Activated CD4-positive, alpha-beta T cell treated with anti-CD3 and anti-CD28 coated beads for 1 hour (primary cell): ENCODE measurements at places on chromosomes 4 and X.

GRCh38 chrX:49858341-49858740 lies 20.9 kb upstream of the USP27X start:
- no peak for DNase-seq

DNA sequence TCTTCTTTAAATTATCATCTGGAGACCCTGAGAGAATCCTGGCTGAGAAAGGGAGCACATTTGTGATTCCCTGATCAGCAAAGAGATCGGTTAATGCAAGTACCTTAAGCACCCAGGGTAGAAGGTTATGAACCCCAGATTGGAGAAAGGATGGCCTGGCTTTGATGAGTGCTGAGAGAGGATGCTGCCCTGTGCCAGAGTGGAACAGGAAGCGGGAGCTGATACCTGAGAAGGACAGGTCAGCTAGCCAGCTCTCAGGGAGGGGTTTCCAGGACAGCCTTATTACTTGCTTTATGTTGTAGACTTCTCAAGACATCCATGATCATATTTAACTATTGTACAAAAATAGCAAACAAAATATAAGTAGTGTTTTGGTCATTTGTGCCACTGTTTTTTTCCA lies 141.9 kb downstream of the GATB start:
- DNase-seq, result no peak

DNA sequence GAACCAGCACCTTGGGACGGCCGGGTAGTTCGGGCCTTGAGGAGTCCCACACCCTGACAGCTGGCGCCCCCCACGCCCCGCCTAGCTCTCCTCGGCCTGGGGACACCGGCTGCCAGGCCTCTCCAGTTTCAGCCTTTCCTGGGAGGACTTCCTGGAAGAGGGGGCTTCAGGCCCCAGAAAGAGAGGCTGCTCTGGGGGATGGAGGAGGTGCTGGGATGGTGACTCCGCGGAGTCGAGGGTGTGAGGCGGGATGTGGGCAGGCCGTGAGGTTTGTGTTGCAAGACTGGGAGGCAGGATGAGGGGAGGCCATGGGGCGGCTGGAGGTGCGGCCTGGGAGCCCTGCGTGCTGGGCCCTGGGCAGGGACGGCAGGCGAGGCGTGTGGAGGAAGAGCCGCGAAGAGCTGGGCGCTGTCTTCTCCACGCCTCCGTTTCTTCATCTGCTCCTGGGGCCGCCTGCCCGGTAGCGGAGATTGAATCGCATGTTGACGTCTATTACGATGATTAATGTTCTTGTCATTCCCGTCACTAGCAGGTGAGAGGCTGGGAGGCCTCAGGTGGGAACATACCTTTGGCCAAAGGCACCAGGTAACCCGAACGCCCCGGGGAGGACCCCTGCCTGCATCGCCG lies 918 bp upstream of the FGFRL1 start:
- DNase-seq, result peak; percentile 37

DNA sequence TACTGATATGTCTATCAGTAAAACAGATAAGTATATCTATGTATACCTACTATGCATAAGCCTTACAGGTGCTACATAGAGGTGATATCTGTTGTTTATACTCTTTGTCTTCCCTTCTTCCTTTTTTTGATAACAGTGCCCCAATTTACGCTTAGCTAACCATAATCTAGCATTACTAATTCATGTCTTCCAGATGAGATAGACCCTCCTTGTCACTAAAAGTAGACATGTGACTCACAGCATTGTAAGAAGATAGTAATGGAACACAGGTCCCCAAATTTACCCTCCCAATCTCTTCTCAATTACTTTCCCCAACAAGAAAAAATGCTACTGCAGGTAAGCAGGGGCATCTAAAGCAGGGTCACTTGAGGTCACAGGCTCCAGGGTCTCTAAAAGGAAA lies 7.9 kb upstream of the NFKB1 start:
- DNase-seq, result no peak

GRCh38 chrX:13418126-13419097 lies 98.6 kb upstream of the ATXN3L start:
- no peak for DNase-seq

- DNase-seq, result peak; percentile 39
These were observed 42.9 kb upstream of the HS3ST1 start for GRCh38 chr4:11471618-11472017.

DNA sequence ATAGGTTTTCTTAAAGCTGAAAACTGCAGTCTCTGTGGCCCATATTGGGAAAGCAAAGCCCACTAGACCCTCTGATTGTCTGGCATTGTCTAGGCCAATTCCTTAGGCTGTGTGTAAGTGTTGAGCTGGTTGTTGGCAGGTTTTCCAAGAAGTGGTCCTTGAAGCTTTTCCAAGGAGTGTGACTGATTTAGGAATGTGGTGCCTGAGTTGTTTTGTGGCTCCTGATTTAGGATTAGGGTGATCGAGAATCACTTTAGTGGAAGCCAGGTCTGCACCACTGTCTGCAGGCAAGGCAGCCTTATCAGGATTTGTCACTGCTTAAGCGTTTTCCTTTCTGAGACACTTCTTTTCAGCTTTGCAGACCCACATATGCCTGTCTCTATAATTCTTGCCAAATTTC lies 339.0 kb upstream of the DDX53 start:
- DNase-seq, result no peak

- no peak for DNase-seq
These were observed 24.0 kb upstream of the XIAP start for GRCh38 chrX:123835661-123836371.

DNA sequence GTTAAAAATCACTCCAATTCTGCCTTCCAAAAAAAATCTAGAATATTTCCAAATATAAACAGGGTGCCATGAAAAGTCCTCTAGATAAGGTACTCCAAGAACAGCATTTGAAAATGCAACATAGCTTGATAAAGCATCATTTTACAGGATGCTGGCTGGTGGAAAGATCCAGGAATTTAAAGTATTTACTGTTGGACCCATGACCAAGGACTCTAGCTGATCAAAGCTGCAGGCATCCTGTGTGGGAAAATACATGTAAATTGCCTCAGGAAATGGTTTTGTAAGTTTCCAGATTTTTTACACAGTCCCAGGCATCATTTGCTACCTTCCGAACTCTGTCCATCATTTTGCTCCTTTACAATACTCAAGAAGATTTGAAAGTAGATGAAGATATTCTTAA lies 164.4 kb downstream of the GRIA3 start:
- DNase-seq, result no peak

DNA sequence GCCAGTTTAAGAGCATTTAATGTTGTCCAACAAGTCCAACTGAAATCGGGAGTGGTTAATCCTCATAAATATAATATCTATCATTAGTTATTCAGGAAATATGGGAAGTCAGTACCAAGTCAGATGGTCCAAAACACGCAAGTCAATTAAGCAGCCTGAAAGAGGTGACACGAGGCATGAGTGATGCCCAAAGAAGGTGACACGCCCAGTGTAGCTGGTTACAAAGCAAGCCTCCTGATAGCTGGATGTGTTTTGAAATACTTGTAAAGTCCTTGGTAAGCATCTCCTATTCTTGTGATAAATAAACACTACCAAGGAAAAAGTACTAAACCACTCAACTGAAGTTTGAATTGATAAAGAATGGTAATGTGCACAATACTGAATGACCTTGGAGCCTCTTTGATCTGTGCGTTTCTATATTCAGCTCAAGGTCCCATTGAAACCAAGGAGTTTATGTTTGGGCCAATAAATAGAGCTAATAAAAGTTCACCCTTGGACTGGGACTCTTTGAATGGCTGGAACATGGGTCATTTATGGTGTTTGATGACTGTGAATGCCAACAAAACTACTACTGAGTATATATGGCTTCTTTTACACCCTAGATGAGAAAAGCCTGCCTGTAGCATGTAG lies 93.2 kb upstream of the KLF3 start:
- no peak for DNase-seq

- no peak for DNase-seq
These were observed 58.5 kb downstream of the ATXN3L start for GRCh38 chrX:13261348-13261747.

- DNase-seq, result no peak
These were observed 600 bp upstream of the HEPH start for GRCh38 chrX:66163447-66163846.

DNA sequence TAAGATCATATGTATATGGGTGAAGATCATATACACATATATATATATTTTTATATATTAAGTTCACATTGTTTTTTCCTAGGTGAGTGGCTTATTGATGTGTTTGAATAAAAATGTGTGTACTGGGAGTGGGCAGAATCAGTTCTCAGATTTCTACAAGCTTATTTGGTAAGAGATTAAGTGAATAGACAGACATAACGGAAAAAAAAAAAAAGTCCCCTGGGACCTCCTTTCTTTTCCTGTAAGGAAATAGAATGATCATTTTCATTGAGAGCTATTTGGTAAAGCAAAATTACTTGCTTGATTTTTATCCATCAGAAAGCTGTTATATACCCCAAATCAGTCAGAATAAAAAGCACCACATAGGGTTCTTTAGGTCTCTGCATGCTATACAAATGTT lies 597.7 kb downstream of the PCDH18 start:
- DNase-seq, result no peak

GRCh38 chr4:4424499-4425115 lies 37.7 kb downstream of the NSG1 start:
- DNase-seq, result no peak

GRCh38 chr4:170386511-170386910 lies 296.8 kb upstream of the AADAT start:
- no peak for DNase-seq

DNA sequence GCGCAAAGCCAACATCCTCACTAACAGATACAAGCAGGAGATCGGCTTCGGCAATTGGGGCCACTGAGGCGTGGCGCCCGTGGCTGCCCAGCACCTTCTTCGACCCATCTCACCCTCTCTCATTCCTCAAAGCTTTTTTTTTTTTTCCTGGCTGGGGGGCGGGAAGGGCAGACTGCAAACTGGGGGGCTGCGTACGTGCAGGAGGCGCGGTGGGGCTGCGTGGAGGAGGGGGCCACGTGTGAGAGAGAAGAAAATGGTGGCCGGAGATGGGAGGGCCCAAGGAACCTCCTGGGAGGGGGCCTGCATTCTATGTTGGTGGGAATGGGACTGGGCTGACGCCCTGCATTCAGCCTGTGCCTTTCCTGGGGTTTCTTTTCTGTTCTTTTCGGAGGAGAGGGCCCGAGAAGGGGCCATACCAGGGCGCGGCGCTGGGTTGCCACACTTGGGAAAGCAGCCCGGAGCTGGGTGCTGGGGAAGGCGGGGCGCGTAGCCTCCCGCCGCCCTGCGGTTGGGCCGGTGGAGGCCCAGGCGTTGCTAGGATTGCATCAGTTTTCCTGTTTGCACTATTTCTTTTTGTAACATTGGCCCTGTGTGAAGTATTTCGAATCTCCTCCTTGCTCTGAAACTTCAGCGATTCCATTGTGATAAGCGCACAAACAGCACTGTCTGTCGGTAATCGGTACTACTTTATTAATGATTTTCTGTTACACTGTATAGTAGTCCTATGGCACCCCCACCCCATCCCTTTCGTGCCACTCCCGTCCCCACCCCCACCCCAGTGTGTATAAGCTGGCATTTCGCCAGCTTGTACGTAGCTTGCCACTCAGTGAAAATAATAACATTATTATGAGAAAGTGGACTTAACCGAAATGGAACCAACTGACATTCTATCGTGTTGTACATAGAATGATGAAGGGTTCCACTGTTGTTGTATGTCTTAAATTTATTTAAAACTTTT lies 4.5 kb downstream of the MID1IP1 start:
- DNase-seq, result no peak

DNA sequence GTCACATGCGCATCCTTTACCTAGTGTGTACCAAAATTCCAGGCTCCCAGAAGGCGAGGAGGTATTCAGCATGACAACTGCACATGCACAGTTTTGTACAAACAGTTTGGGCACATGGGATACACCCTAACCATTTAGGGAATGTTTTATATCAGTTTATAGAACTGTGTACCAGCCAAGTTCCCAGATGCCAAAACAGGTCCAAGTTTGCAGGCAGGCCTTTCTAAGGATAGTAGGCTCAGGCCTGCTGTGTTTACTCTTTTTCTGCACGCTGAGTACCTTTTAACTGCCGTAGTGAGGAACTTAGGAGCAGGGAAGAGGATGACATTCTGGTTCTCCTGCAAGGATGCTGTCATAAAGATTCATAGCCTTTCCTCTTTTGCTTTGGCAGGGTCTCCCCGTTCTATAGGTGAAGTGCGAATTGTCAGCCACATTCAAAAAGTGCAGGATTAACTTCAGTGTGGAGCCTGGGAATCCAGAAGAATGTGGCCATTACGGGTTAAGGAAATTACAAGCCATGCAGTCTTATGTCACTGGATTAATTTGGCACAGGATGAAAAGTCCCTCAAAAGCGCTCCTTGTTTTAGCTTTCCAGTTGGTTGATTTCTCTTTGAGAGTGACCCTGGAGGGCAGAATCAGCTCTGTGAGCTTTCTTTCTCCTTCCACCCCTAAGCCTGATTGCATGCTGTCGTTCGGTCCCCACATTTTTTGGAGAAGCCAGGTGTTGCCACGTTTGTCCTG lies 259.8 kb downstream of the ARHGAP10 start:
- DNase-seq, result no peak

GRCh38 chr4:99356992-99357391 lies 4.4 kb upstream of the ADH1C start:
- no peak for DNase-seq

GRCh38 chr4:42673082-42673425 lies 16.1 kb upstream of the ATP8A1 start:
- DNase-seq, result no peak

DNA sequence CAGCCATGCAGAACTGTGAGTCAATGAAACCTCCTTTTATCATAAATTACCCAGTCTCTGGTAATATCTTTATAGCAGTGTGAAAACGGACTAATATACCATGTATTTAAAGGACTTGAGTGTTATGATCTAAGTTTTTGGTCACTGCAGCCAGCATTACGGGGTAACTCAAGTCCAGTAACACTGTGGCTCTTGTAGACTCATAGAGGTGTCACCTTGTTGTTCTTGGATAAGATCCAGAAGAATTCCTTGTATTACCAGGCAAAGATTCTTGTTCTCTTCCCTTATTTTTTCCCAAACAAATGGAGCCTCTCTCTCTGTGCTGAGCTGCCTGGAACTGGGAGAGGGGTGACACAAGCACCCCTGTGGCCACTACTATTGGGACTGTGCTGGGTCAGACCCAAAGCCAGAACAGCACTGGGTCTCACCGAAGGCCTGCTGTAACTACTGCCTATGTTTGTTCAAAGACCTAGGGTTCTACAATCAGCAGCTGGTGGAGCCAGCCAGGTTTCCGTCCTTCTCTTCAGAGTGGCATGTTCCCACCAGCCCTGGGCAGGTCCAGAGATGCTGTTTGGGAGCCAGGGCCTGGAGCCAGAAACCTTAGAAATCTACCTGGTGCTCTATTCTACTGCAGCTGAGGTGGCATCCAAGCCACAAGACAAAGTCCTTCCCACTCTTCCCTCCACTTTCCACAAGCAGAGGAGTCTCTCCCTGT lies 43.7 kb upstream of the MED14 start:
- DNase-seq, result no peak
